KBM-7 (cell line): ENCODE measurements at places on chromosomes 16 and 17.

- DNase-seq, result peak; percentile 23
Measured at GRCh38 chr16:71927383-71927782, 32.1 kb downstream of the IST1 start.

DNA sequence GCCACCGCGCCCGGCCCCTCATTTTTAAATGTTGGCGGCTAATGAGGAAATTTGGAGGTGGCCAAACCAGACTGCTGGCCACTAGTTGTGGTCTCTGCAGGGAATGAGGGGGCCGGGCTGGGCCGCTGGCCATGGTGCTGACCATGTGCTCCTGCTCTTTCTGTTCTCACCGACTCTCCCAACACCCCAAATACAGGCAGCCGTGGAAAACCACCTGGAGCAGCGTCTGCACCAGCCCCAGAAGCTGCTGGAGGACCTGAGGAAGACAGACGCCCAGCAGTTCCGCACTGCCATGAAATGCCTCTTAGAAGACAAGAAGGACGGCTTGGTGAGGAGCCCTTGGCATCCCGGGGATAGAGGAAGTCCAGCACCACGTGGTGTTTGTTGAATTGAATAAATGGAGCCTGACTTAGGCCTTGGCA, 21.3 kb downstream of the OTOA start:
- peak; percentile 25 for DNase-seq

DNA sequence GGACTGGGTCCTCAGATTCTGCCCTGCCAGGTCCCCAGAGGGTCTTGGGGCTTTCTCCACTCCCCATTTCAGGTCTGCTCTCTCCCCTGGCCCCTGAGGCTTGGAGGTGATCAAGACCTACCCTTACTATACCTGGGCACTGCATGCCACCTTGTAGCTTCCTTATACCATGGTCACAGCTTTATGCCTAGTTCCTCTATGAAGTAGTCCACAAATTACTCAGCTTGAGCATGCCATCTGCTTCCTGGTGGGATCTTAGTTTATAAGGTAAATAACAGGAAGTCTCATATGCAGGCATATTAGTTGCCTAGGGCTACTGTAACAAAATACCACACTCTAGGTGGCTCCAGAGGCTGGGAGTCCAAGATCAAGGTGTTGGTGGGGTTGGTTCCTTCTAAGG, 11.0 kb upstream of the PMFBP1 start:
- no peak for DNase-seq

DNA sequence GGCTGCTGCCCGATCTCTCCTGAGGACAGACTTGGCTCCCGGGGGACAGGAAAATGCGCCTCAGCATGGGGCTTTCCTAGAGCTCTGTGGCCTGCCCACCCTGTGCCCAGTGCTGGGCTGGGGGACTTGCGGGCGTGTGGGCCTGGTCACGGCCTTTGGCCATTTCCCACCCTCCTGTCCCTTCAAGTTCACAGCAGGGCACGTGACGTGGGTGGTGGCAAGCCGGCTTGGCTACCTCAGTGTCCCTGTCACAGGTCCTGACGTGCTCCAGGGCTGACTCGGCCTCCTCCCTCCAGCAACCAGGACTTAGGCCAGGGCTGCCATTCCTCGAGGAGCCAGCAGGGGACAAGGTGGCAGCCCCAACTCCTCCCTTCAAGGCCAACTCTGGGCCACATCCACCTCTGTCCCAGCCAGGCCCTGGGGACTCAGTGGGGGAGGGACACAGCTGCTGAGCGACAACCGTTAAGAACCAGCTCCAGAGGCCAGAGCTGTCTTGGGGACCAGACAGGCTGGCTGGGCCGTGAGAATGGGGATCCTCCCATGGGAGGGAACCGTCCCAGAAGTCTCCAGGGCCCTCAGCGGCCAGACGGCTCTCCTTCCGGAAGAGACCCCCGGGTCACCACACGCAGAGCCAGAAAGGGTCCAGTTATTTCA, 981 bp upstream of the UNC13D start:
- DNase-seq, result peak; percentile 95

DNA sequence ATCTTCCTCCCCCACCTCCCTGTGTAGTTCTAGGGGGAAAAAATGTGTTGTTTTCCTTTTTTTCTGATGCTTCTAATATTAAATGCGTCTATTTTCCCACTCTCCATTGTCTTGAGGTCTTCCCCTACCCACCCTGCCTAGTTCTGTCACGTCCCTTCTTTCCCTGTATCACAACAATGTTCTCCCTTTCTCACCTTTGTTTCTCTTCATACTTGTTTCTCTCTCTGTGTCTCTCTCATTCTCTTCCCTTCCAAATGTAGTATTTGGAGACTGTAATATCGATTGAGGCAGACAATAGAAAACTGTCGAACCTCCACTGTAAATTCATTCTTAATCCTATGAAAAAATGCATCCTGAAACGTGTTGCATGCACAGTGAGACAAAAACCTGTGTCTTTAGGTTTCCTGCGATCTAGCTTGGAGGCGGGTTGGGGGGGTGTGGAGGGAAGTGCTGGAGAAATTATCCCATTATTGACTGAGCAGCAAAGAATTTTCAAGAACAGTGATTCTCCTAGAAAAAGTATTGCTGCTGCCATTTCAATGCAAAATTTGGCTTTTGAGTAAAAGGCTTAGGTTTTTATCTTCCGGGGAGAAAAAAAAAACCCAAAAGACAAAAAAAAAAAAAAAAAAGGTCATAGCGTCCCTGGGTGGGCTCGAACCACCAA, 1.3 kb upstream of the PSMB3 start:
- DNase-seq, result no peak

- peak; percentile 74 for DNase-seq
Measured at GRCh38 chr17:42937712-42938596, 26.3 kb downstream of the AARSD1 start.

DNA sequence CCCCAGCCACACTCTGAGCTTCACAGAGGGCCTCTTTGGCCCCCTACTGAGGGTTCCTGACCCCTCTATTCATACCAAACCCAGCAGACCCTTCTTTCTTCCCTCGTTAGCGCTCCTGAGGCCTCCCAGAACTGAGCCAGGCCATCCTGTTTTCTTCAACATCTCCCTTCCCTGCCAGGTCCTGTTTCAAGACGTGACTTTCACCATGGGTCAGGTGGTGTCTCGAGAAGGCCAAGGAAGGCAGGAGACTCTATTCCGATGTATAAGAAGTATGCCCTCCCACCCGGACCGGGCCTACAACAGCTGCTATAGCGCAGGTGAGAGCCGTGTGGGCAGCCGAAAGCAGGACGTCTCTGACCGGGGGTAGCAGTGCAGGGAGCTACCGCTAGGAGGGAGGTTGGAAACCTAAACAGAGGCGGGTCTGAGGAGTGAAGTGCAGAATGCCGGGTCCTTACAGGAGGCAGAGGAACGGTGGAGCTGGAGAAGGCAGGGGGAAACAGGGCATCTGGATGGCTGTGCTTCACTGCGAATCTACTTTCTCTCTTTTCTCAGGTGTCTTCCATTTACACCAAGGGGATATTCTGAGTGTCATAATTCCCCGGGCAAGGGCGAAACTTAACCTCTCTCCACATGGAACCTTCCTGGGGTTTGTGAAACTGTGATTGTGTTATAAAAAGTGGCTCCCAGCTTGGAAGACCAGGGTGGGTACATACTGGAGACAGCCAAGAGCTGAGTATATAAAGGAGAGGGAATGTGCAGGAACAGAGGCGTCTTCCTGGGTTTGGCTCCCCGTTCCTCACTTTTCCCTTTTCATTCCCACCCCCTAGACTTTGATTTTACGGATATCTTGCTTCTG, 1.3 kb upstream of the SENP3 start:
- peak; percentile 76 for DNase-seq

GRCh38 chr16:81879625-81880024, 100.5 kb downstream of the PLCG2 start:
- DNase-seq, result no peak

GRCh38 chr16:5791011-5791657, 693.5 kb upstream of the EEF2KMT start:
- DNase-seq, result no peak

DNA sequence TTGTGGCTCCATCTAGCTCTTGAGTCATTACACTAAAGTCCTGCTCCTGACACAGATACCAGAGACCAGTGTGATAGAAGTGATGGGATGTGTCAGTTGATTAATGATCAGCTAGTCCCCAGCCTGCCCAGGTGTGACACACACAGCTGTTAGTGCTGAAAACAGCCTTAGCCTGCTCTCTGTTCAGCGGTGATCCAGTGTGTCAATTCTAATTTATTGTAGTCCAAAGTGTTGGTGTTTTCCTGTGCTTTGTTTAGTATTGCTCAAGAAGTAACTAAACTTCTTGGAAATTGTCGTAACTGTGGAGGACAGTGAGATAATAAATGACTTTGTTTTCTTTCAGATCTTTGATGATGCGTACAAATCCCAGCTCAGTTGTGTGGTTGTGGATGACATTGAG, 92.3 kb downstream of the WNT3 start:
- no peak for DNase-seq

- DNase-seq, result peak; percentile 32
Measured at GRCh38 chr17:33753452-33753851, 460.4 kb upstream of the ASIC2 start.

- DNase-seq, result no peak
Measured at GRCh38 chr16:7324321-7324720, 8.3 kb upstream of the RBFOX1 start.

GRCh38 chr17:35021520-35022380, 41.4 kb downstream of the LIG3 start:
- no peak for DNase-seq

- DNase-seq, result peak; percentile 63
Measured at GRCh38 chr17:21452377-21453143, 76.4 kb downstream of the KCNJ12 start.

GRCh38 chr17:81373536-81374160, 21.6 kb upstream of the BAHCC1 start:
- no peak for DNase-seq

GRCh38 chr16:70430667-70431536, 8.0 kb downstream of the ST3GAL2 start:
- peak; percentile 83 for DNase-seq

DNA sequence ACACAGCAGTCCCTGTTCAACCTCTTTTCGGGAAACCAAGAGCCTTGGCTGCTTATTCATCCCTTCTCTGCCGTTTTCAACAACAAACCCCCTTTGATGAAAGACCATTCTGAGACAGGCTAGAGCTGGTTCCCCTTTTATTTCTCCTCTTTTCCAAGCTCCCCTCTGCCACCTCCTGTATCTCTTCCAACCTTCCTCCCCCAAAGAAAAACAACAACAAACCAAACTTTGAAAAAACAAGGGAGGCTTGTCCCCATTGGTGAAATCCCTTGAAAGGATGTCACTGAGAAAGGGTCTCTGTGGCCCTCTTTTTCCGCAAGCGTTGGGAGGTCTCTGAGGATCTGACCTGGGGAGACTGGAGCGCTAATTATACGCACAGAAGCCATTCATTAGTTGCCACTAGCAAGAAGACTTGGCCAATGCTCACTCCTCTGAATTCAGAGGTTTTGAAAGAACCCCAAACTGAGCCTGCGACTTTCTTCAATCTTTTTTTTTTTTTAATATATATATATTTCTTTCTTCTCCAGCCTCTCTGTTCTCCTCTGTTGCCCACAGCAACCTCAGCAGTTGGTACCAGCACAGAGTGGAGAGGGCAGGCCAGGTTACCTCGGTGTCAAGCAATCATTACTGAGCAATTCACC, 101.4 kb downstream of the PITPNC1 start:
- DNase-seq, result no peak

GRCh38 chr17:64340557-64340956, 50.1 kb downstream of the PECAM1 start:
- DNase-seq, result no peak

GRCh38 chr17:9432134-9432885, 143.3 kb downstream of the STX8 start:
- no peak for DNase-seq

DNA sequence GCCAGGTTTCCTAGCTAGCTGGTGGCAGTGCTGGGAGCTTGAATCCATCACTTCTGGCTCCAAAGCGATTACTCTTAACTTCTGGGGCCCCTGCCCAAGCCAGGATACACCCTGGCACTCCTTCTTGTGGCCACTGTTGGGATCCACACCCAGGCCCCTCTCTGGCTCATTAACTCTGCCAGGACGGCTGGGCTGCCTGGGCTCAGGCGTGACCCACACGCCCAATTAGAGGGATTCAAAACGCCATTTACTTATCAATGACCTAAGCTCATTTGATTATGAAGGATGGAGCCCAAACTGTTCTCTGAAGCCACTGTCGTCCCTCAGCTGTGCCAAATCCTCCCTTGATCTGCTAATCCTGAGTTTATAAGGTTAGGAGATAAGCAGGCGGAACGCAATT, 79.7 kb upstream of the BRD7 start:
- no peak for DNase-seq

DNA sequence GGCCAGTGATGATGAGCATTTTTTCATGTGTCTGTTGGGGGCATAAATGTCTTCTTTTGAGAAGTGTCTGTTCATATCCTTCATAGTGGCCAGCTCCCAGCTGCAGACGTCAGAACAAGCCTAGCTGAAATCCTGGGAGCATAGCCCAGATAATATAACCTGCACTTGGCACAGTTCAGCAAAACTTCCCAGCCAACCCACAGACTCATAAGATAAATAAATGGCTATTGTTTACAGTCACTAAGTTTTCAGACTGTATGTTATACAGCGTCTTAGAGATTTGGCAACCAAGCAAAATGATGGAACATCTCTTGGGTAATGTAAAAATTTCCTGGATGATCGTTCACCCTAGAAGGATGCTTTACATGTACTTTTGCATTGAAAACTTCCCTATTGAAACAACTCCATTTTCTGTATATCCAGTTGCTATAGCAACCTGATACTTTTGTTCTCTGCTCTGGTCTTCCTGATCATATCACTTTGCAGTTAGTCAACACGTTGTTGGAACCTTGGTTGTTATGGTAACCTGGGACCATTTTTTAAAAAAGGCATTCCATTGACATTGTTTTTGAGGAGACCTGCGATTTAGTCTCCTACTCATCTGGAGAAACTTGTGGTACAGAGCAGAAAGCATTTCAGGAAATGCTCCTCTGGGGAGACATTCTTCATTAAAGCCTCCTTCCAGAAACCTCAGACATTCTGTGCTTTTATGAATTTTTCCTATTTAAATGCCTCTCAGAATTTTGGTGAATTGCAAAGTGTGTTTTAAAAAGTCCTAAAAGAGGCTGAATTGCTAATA, 378.7 kb downstream of the HS3ST4 start:
- DNase-seq, result no peak

GRCh38 chr16:76346210-76346609, 69.0 kb downstream of the CNTNAP4 start:
- DNase-seq, result no peak

- DNase-seq, result no peak
Measured at GRCh38 chr17:66964930-66965800, 658 bp downstream of the CACNG4 start.
